ENCODE measurements at places on chromosomes 7 and 10. TPM values are rescaled to one million over a fixed set of nuclear protein-coding genes. Genes with fewer than 3 reads are reported as not detected.

The NEUROD6 gene
- total RNA-seq = not detected

GRCh38 chr7:151823566-151824372 lies 53.1 kb downstream of the PRKAG2 start:
- no peak for DNase-seq

DNA sequence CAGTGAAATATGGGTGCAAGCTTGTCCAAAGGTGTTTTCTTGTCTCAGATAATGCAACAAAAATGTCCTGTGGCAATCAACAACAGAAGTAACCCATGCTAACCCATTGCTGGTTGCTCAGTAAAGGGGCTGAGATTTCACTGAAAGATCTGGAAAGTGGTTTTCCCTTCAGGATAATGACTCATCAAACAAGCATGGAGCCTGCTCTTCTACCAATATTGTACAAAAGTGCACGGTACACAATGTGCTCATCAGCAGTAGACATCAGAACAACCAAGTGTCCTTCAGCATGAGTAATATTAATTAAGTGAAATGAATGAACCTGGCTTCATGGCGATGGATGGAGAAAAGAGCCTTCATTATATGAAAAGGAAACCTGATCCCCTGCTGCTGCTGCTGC lies 287.1 kb upstream of the NEBL start:
- DNase-seq = peak; percentile 85

- DNase-seq = peak; percentile 80
Observed at GRCh38 chr10:88810196-88810961, 7.8 kb downstream of the LIPM start.

GRCh38 chr7:36814311-36814710 lies 90.0 kb upstream of the AOAH start:
- DNase-seq = no peak

All from foreskin keratinocyte (primary cell).